ENCODE measurements at places on chromosomes 13 and 19.

DNA sequence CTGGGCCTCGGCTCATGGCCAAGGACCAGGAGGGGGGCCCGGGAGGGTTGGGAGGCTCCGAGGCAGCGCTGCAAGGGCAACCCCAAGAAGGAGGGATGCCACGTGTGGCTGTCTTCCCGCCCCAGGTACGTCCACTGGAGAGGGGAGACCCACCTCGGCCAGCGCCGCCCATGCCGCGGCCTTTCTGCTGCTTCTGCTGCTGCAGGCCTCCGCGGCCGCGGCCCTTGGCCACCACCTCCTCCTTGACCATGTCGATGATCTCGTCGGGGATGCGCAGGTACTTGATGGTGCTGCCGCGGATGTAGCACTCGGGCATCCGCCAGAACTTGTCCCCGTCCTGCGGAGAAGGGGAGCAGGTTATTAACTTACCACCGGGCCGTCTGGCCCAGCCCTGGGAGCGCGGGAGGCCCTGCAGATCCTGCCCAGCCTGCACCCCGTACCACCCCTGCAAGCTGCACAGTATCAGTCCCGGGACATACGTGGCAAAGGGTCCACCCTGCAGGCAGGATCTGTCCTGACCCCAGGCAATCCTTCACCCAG is 13.3 kb downstream of the LSM4 start:
- no peak for DNase-seq

DNA sequence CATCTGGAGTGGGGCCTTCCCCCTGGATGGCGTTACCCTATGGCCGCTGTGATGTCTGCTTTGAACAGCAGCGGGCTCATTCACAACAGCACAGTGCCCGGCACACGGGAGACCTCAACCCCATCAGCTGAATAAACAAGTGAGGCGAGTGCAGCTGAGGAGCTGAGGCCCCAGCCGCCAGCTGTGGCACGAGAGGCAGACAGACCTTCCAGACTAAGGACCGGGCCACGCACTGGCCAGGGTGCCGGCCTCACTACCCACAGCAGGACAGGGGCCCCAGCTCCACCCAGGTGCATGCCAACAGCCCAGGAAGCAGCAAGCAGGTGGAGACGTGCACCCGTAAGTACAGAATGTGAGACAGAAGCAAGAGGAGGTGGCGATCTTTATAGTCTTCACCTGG is 39.6 kb downstream of the STK24 start:
- DNase-seq = no peak

- DNase-seq = no peak
These were observed 3.0 kb downstream of the TTYH1 start for GRCh38 chr19:54418030-54418929.

- DNase-seq = peak; percentile 87
These were observed at the start of gene ZFP36 for GRCh38 chr19:39406656-39407409. Gene ZFP36 (plus strand): TSS chr19:39406847. CDS start chr19:39406905, 58 bp downstream.

DNA sequence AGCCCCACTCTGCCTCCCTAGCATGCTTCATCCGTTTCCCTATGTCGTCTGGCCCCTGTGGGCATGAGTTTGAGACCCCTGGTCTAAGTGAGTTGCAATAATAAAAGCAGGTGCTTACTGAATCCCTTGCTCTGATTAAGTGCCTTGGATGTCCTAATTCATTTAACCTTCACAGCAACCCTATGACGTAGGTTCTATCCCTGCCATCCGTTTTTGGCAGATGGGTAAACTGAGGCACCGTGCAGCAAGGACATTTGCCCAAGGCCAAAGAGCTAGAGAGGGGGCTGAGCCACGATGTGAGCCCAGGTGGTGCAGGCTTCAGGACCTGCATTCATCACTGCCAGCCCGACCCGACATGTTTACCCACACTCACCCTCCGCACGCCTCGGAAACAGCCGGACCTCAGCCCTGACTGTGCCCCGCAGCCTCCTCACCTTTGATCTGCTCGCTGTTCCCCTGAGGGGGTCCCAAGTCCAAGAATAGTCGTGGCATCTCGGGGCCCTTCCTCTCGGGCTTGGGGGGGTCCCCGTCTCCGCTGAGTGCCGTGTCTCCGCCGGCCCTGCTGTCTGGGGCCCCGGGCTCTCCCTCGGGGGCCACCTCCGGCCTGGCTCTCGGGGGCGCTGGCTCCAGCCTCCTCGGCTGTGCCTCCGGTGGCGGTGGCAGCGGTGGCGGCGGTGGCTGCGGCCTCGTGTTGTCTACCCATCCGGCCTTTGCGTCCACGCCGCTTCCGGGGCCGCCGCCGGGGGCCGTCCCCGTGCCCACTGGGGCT is 14.5 kb downstream of the LMTK3 start:
- no peak for DNase-seq

- no peak for DNase-seq
These were observed 10.9 kb upstream of the RCBTB1 start for GRCh38 chr13:49596221-49596620.

GRCh38 chr13:43514311-43514710 is 272.5 kb downstream of the ENOX1 start:
- no peak for DNase-seq

DNA sequence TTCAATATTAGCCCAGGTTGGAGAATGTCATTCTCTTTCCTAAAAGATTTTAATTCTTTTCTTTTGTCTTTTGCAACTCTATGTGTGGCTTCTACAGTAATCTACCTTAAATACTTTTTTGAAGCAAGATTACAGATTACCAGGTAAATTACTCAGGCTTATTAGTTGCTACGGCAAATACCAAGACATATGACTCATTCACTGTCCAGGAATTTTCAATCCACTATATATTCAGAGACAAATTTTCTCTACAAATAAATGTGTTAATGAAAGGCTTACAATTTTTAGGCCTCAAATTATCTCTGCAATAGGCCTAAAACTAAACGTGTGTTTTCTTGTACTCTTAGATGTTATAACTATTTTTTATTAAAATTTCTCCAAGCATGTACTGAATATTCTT is 631.3 kb downstream of the DIAPH3 start:
- no peak for DNase-seq

DNA sequence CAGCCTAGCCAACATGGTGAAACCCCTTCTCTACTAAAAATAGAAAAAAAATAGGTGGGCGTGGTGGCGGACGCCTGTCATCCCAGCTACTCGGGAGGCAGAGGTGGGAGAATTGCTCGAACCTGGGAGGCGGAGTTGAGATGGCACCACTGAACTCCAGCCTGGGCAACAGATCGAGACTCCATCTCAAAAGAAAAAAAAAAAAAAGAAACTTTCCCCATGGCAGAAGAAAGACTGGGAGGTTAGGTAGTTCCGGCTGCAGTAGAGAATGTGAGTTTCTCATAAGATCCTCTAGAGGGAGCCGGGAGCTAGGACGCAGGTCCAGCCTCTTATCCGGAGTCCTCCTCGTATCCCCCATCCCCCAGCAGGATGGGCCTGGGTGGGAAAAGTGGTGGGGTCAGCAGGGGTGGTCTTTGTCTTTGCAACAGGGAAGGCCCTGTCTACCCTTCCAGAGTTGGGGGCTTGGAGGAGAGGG is 13.2 kb upstream of the CREB3L3 start:
- DNase-seq = no peak

DNA sequence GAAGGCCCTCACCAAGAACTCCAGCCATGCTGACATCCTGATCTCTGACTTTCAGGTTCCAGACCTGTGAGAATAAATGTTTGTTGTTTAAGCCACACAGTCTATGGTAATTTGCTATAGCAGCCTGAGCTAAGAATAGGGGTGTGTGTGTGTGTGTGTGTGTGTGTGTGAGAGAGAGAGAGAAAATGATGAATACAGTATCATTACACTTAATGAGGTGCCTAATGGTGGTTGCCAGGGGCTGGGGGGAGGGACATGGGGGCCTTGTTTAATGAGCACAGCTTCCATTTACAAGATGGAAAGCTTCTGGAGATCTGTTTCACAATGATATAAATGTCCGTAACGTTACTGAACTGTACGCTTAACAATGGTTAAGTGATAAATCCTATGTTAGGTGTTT is 53.8 kb upstream of the LATS2 start:
- DNase-seq = no peak

DNA sequence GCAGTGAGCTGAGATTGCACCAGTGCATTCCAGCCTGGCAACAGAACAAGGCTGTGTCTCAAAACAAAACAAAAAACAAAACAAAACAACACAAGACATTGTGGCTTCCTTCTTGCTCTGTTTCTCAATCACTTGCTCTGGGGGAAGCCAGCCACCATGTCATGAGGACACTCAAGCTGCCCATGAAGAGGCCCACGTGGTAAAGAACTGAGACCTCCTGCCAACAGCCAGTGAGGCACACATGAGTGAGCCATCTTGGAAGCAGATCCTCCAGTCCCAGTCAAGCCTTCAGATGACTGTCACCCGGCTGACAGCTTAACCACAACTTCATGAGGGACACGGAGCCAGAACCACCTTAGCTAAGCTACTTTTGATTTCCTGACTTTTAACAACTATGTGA is 25.2 kb downstream of the CPT1C start:
- DNase-seq = no peak

GRCh38 chr13:42707048-42707447 is 74.3 kb upstream of the FAM216B start:
- DNase-seq = no peak

GRCh38 chr13:30156270-30156669 is 151.1 kb downstream of the KATNAL1 start:
- no peak for DNase-seq

DNA sequence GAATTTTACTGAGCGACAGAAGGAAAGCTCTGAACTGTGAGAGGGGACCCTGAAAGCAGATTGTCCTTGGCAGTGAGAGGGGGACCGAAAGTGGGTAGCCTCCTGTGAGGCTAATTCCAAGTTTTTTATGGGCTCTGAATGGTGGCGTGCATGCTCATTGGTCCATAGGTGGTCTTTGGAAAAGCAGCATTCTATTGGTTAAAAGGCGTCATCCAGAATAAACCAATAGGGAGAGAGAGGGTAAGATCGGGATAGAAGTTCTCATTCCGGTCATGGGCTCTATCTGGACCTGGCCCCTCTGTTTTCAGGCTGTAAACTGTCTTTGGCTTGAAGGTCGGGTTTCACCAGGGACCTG is 539.8 kb upstream of the PCDH9 start:
- DNase-seq = no peak

- peak; percentile 95 for DNase-seq
These were observed at the start of the genes NFKBIB and SIRT2 for GRCh38 chr19:38899447-38900201. Gene NFKBIB (plus strand): TSS chr19:38899969. CDS start chr19:38900033, 64 bp downstream. Gene SIRT2 (minus strand): TSS chr19:38899618. CDS start chr19:38899521, 97 bp downstream.

DNA sequence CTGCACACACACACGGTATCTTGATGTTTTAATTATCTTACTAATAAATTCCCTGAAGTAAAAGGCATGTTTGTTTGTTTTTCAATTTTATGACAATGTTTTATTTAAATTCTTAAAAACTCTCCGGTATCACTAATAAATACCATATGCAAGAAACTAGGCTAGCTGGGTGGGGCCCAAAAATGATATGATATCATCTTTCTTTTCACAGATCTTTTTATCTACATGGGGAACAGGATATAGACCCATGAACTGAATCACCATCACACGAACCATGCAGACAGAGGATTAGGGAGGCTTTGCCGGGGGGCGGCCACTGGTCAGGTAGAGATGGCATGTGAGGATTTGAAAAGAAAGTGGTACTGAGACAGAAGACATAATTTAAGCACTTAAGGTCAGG is 266.4 kb downstream of the ENOX1 start:
- DNase-seq = no peak

- DNase-seq = no peak
These were observed 212.8 kb downstream of the SLITRK6 start for GRCh38 chr13:85586422-85586831.

DNA sequence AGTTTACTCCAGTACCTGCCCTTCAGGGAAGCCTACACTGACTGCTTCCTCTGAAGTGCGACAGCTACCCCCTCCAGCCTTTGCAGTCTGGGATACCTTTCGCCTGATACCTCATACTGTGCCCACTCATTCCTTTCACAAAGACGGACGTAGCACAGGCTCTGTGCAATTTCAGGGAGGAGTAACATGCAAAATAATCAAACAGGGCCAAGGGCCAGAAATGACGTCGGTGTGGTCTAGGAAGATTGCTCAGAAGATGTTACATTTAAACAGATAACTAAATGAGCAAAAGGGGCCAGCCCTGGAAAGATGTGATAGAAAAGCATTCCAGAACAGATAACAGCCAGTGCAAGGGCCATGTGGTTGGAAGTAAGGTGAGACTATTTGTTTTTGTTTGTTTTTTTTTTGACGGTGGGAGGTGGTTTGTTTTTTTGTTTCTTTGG is 6.6 kb upstream of the DDX39A start:
- DNase-seq = no peak

GRCh38 chr13:107865643-107866031 is 349.7 kb downstream of the LIG4 start:
- no peak for DNase-seq

DNA sequence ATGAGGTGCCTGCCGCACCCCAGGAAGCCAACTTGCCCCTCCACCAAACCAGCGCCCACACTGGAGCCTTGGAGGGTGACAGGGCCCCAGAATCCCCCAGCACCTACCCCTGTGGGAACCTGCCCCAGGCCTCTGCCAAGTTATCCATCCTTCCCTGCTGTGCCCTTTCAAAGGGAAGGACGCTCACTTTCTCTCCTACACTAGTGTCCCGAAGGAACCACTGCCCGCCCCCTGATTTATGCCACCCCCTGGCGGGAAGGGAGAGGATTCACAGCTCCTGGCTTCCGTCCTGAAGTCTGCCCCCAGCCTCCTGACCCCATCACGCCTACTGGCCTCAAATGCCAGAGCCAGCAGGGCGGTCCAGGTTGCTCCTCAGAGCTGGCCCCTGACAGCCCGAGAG is 1.4 kb downstream of the EVI5L start:
- DNase-seq = no peak

DNA sequence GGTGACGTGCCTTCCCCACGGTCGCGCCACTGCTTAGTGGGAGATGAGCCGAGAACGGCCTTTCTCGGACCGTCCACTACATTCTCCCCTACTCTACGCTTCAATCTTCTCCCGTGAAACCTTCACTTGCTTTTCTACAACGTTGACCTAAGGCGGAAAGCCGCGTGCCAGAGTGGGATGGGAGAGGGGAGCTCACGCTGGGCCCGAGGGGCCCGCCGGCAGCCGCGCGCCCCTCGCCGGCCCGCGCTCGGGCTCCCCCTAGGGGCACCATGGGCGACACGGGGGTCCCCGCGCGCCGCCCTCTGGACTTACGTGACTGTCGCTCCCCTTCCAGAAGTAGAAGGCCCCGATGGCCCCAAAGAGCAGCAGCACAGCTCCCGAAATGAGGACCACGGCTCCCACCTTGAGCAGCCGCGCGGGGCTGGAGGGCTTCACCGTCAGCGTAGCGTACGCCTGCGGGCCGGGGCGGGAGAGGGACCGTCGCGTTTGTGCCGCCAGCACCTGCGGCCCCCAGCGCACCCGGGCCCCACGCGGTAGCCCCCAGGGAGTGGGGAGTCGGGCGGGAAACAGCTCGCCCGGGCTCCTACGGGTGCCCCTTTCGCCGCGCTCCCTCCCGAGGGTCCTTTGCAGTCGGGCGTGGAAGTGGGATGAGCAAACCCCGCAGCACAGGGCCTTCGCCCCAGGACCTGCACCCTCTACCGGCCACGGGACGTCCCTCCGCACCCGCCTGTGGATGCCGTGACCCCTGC is 727 bp downstream of the CNMD start:
- DNase-seq = peak; percentile 10

GRCh38 chr13:110651726-110652230 is 36.4 kb downstream of the NAXD start:
- DNase-seq = no peak
